Fibroblast of skin of left quadriceps (primary cell): ENCODE measurements at places on chromosomes 2 and 18.
A peak's percentile ranks its signal among the peaks of the same experiment; 100 is the strongest.

GRCh38 chr2:151275291-151275690 lies 13.6 kb upstream of the RBM43 start:
- no peak for DNase-seq

GRCh38 chr2:79573895-79574674 lies 61.2 kb downstream of the CTNNA2 start:
- no peak for DNase-seq

DNA sequence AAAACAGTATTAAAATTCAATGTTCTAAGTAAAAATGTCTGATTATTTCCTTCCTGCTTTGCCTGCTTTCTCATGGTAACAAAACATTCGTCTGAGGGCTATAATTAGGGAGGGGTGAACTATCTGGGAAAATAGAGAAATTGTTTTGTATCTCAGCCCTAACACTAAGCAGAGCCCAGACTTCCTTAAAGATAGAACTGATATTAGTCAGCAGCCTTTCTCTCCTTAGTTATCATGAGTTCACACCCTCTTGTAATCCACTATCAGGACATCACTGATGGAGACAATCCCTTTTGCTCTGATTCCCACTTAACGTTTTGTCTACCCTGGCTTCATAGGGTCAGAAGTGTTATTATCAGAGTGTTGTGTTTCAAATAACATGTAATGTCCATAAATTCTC lies 701.1 kb upstream of the ZEB2 start:
- no peak for DNase-seq

DNA sequence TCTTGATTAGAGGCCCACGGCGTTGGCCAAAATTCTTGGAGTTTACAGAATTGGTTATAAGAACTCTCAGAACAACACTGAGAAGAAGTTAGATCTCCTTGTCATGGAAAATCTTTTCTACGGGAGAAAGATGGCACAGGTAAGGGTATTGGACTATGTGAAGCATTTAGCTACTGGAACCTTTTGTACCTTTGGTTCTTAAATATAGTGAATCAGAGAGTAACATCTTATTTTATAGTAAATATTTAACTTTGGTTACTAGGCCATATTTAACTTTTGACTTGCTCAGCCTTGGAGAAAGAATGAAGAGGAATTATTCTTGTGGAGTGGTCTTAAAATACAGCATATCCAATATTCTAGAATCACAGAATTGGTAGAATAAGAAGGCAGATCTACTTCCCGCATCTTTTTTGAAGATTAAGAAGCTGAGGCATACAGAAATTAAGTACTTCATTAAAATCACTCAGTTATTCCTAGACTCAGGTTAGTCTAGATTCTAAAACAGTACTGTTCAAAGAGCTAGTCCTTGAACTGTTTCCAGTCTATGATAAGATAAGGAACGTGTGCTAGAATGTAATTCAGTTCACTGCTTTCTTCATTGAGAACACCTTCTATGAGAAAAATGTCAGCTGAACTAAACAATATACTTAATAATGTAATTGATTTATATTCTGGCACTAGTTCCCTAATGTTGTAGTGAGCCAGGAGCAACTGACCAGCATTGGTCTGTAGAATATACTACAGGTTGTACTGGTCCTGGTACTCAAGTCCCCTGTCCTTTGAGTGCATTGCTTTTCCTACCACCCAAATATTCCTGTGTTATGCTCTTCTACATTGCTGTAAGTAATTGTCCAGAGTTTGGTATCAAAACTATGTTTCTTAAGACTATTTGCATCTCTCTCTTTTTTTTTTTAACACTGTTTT lies 53.7 kb upstream of the PTH2R start:
- no peak for DNase-seq

GRCh38 chr18:33928231-33928630 lies 296.5 kb downstream of the NOL4 start:
- peak; percentile 30 for DNase-seq

DNA sequence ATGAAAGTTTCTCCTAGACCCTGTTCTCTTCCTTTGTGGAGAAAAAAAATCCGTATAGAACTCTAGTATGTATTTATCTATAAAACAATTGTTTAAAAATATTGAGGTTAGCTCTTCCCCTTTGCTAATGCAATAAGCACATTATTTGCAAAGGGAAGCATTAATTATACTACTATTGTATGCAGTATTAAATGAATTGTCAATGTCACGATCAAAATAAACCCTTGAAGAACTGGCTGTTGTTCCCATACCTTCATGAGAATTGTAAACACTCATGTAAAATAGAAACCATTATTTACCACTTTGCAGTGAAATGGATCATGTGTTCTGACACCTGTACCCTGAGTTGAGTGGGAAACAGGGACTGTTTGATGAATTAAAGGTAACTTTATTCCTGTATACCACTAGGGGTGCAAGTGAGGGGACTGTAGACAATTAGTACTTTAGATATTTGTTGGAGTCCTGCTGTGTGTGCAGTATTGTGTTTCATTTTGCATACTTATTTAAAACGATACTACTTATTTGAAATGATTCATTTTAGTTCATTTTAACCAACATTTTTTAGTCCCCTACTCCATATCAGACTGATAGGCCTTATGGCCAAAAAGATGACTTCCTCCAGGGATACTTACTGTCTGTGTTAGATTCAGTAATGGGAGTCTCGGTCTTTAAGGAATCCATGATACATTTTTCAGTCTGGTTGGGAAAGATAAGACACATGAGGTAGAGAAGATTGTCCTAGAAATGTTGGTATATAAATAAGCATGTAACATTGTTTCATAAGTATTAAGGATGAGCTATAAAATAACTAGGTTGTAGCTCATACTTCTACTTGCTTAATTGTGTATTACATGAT lies 7.9 kb downstream of the PKP4 start:
- no peak for DNase-seq

- peak; percentile 93 for DNase-seq
Observed at GRCh38 chr2:43226558-43226954, at the start of gene ZFP36L2. ZFP36L2 (minus strand) TSS chr2:43226606; CDS start chr2:43226315, 291 bp downstream.

- peak; percentile 39 for DNase-seq
Observed at GRCh38 chr2:74690571-74690970, 36.5 kb downstream of the SEMA4F start.

GRCh38 chr2:161814008-161814660 lies 189.9 kb downstream of the SLC4A10 start:
- DNase-seq: no peak

DNA sequence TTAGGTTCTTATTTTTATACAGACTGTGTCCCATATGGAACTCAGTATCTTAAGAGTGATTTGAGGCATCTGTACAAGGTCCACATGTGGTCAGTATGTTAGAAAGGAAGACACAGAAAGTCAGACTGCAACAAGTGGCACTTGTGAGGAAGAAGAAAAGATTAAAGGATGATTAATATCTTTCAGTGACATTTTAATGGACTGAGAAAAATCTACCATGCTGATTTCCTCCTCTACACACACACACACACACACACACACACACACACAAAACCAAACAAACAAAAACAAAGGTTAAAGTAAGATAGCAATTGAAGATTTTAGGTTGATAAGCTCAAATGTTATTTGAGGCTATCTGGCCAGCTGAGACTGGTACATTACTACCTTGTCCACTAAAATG lies 94.5 kb upstream of the CHRNA1 start:
- no peak for DNase-seq

DNA sequence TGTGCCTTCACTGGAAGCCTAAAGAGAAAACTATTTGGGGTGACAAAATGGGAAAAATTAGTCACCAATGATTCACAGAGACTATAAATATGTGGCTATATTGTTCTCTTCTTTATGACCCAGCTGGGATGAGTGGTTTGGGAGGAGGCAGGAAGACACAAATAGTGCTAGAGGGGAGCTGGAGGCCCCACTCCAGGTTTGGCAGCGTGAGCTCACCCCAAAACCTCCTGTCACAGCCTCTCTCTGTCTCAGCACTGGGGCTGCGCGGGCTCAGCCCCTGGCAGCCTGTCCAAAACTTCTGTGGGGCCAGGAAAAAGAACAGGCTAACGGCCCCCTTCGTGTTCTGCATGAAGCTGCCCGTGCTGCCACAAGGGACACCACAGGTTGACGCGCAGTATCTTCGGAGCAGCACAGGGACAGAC lies 73.2 kb upstream of the LCLAT1 start:
- DNase-seq: peak; percentile 87

DNA sequence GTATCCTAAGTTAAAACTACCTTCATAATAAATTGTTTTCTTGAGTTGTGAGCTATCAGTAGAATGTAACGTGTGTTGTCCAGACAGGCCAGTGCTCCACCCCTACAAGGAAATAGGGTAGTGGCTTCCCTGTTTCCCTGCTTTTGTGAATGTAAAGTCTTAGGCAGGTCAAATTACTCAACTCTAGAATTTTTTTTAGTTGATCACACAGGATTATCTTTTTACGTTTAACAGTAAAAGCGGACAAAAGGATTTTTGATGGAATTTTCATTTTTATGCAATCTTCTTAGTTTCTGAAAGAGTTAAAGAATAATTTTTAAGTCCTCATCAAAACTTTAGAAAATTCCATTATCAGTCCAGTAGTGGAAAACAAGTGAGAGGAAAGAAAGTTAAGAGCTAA lies 38.2 kb downstream of the GPD2 start:
- no peak for DNase-seq

- DNase-seq: no peak
Observed at GRCh38 chr18:42657551-42657950, 457.9 kb downstream of the RIT2 start.

- no peak for DNase-seq
Observed at GRCh38 chr18:74397572-74397971, 59.5 kb downstream of the DIPK1C start.

DNA sequence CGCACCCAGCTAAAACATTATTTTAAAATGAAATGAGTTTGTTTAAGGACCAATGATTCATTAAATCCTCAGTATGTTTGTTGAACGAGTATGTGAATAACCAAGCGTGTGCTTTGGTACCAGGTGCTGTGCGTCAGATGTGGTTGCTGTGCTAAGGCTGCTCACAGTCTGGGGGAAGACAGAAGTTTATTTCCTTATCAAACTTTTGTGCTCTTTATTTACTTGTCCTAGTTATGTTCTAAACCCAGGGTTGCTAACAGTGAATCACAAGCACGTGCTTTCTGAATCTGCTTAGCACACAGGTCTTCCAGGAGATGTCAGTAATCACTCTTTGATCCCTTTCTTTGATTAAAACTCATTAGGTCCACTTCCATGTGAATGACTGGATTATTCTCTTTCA lies 37.0 kb downstream of the RAPGEF4 start:
- no peak for DNase-seq

DNA sequence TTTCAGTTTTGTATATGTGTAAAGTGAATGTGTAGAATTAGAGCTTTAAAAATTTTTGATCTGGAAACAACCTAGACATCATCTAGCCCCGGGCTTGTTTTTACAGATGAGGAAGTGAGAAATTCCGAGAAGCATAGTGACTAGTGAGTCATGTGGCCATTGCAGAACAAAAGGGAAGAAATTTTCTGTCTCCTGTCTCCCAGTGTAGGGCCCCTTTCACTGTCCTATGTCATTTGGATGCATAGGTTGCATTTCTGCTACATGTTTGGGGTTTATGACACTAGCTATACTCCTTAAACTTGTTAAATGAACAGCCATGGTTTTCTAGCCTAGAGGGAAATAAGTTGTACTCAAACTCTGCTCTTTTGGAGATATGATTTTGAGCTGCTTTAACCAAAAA lies 84.6 kb downstream of the PLCL1 start:
- DNase-seq: no peak

- DNase-seq: no peak
Observed at GRCh38 chr18:37554399-37554787, 11.2 kb downstream of the CELF4 start.

- DNase-seq: no peak
Observed at GRCh38 chr2:19971691-19972090, 18.2 kb downstream of the WDR35 start.

GRCh38 chr2:27441958-27442919 lies at the start of gene KRTCAP3:
KRTCAP3 (plus strand) TSS chr2:27442381; CDS start chr2:27442413, 32 bp downstream.
- no peak for DNase-seq

GRCh38 chr2:10954856-10955818 lies 43.4 kb downstream of the KCNF1 start:
- DNase-seq: no peak

GRCh38 chr2:238242731-238243495 lies 3.1 kb upstream of the HES6 start:
- DNase-seq: no peak

DNA sequence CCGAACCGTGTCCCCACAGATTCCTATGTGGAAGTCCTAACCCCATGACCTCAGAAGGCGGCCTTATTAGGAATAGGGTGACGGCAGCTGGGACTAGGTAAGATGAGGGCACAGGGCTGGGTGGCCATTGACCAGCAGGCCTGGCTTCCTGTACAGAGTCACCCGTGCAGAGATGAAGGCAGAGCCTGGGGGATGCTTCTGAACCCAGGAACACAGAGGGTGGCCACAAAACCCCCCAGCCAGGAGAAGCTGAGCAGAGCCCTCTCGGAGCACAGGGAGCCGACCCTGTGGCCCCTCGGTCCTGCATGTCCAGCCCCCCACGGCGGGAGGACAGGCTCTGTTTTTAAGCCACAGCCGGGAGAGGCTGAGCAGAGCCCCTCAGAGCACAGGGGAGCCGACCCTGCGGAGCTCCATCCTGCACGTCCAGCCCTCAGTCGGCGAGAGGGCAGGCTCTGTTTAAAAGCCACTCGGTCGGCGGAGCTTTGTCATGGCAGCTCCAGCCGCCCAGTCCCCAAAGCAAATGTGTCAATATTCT lies 2.7 kb downstream of the PDCD1 start:
- no peak for DNase-seq

DNA sequence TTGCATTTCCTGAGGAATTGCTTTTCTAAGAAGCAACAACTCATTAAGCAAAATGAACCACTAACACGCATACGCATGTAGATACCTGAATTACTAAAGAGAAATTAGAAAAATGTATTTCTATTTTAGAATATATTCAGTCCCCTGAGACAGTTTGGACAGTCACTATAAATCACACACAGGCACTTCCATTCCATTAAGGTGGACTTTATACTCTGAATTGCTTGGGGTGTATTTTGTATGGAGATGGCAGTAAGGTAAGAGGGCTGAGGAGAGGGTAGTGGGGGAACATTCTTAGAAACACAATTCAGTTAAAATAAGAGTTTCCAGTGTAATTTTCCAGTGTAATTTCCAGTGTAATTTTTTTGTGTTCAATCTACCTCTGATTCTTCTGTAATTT lies 1.8 kb downstream of the CCDC141 start:
- no peak for DNase-seq

- DNase-seq: no peak
Observed at GRCh38 chr2:10912796-10913455, 1.2 kb downstream of the KCNF1 start.
